ENCODE measurements at places on chromosomes 5 and 9.

DNA sequence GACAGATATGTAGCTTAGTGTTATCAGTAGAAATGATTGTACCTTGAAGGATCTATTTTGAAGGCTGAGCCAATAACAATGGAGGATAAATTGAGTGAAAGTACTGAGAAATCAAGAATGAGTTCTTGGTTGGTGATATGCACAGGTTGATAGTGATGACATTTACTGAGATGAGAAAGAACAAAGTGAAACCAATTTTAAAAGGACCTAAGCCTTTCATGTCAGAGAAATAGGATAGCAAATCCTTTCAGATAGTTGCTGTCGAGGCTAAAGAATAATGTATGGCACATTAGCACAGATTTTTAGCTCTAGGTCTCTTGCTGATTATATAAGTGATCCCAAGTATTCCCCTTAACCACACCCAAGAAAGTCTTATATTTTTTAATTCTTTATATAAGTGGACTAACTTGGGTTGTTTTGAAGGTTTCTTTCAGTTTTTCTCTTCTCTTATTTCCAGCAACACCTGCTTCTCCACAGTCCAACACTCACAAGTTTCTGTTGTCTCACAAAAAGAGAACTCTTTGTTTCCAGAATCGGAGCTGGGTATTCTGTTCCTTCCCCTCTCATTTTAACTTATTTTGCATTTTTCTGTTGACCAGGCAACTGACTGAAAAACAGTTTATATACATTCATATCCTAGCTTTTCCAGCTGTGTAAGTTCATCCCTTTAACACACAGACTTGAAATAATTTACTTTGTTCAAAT is 286.9 kb upstream of the ATP10B start:
- no peak for DNase-seq

- no peak for DNase-seq
Observed at GRCh38 chr5:168749391-168750100, 170.4 kb upstream of the PANK3 start.

DNA sequence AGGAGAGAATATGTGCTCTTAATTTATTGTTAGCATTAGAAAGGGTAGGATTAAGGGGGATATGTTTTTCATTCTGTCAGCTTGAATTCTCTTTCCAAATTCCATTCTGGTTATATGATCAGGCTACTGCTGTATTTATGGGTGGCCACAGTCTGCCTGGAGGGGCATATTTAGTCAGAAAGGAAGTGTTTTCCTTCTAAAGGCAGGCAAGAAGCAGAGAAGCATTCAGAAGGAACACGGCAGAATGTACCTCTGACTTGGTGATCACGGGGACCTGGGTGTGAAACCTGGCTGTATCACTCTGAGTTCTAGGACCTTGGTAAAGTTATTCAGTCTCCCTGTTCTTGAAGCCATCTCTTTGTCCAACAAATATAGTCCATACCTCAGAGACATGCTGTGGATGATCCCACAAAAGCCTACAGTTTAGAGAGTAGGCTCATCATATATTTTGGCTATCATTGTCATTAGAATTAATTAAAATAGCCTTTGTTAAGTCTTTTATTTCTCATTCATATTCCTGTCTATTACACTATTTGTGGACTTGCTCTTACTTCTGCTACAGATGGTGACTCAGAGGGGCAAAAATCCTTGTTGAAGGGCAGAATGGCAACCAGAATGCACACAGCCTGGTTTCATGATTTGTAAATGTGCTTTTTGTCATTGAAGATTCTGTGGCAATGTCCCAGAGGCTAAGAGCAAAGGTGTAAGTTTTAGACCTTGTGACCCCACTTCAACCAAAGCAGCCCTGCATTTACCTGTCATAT is 2.7 kb downstream of the TNC start:
- no peak for DNase-seq

- DNase-seq: no peak
Observed at GRCh38 chr9:90459321-90459720, 183.3 kb downstream of the DIRAS2 start.
